ENCODE measurements at places on chromosomes 6 and 20. TPM values are rescaled to one million over a fixed set of nuclear protein-coding genes. Genes with fewer than 3 reads are reported as not detected.

- DNase-seq, result no peak
Measured at GRCh38 chr6:42507901-42508300, 55.9 kb upstream of the UBR2 start.

- DNase-seq, result no peak
Measured at GRCh38 chr6:47722194-47722593, 23.8 kb downstream of the ADGRF4 start.

HLA-DQB2 gene
- not detected for total RNA-seq

NR2E1 gene
- not detected for total RNA-seq

DNA sequence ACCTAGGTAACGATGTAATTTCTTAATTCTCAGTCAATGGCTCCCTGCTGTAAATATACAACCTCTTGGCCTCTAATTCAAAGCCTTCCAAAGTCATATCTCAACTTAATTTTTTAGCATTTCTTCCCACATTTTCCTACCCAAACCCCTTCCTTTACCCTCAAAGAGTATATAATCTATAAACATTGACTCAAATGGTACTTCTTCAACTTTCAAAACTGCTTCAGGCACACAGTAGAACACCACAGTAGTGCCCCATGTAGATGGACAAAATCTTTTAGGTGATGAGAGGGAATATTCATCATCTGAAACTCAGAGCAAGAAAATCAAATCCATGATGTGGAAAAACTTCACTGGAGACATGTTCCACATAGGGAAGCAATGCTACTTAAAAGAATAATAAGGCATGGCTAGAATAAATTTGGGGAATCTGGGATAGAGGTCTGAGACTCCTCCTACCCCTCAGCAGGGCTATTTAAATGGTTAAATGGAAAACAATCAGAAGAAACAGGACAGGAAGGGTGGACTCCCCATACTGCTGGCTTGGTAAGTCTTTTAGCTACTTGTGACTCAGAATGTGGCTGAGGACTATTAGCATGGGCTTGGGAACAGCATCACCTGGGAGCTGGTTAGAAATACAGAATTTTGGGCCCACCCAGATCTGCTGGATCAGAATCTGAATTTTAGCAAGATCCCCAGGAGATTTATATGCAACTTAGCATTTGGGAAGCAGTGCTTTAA, 6.4 kb downstream of the SLC22A2 start:
- DNase-seq, result no peak

Data from H1 (cell line).